ENCODE measurements at places on chromosomes 5 and 9. TPM values are rescaled to one million over a fixed set of nuclear protein-coding genes. Genes with fewer than 3 reads are reported as not detected.

MAT2B gene
- total RNA-seq: 107 TPM

NOTCH1 gene
- total RNA-seq: 157 TPM

FGFR4 gene
- 2.6 TPM for total RNA-seq

EXD3 gene
- 43.1 TPM for total RNA-seq

TESK1 gene
- total RNA-seq: 8.7 TPM

MEGF10 gene
- 0.37 TPM for total RNA-seq

DBH gene
- not detected for total RNA-seq

ERAP2 gene
- 132 TPM for total RNA-seq

QRFP gene
- not detected for total RNA-seq

NINJ1 gene
- 35.4 TPM for total RNA-seq

TRIM7 gene
- total RNA-seq: 5.2 TPM

SLC45A2 gene
- total RNA-seq: 0.09 TPM

ADGRV1 gene
- under 0.01 TPM for total RNA-seq

LCN9 gene
- total RNA-seq: not detected

NUTM2G gene
- not detected for total RNA-seq

ZBTB34 gene
- total RNA-seq: 10.5 TPM

LTC4S gene
- total RNA-seq: 0.85 TPM

SV2C gene
- total RNA-seq: not detected

ANKRD34B gene
- total RNA-seq: not detected

TMC1 gene
- total RNA-seq: 0.74 TPM

HAND1 gene
- not detected for total RNA-seq

EFNA5 gene
- total RNA-seq: 36.1 TPM

TAF11L5 gene
- total RNA-seq: not detected

ADCY2 gene
- total RNA-seq: not detected

TAS2R1 gene
- total RNA-seq: not detected

OR1B1 gene
- total RNA-seq: not detected

TMEM232 gene
- total RNA-seq: 0.37 TPM

NPR3 gene
- 0.65 TPM for total RNA-seq

FOXD4L6 gene
- under 0.01 TPM for total RNA-seq

CAMK2A gene
- total RNA-seq: not detected

Measured in dermis blood vessel endothelial cell (primary cell).